ENCODE measurements at places on chromosomes 5 and 9. TPM values are rescaled to one million over a fixed set of nuclear protein-coding genes. Genes with fewer than 3 reads are reported as not detected.

Gene NPDC1
- 37.1 TPM for total RNA-seq

Gene UNC5A
- total RNA-seq = 0.28 TPM

Gene CATSPER3
- total RNA-seq = 0.67 TPM

Gene MAMDC2
- 0.40 TPM for total RNA-seq

Gene IFNA14
- total RNA-seq = not detected

Gene MEF2C
- total RNA-seq = 0.02 TPM

Gene WDR38
- total RNA-seq = not detected

Gene FGF10
- not detected for total RNA-seq

Gene GRXCR2
- not detected for total RNA-seq

Gene GADD45G
- 0.42 TPM for total RNA-seq

Gene IFNA21
- total RNA-seq = not detected

Gene GKAP1
- total RNA-seq = 5.4 TPM

Gene PIP5K1B
- total RNA-seq = not detected

Gene BARHL1
- total RNA-seq = not detected

Gene FGF18
- total RNA-seq = 0.60 TPM

Gene CTXN3
- not detected for total RNA-seq

Gene CDH10
- 0.27 TPM for total RNA-seq

Gene HTR4
- total RNA-seq = not detected

Gene ARID3C
- total RNA-seq = not detected

Gene BAG1
- total RNA-seq = 166 TPM

Gene ZFP37
- total RNA-seq = 1.8 TPM

Gene RRAGA
- total RNA-seq = 140 TPM

Gene GPR21
- not detected for total RNA-seq

Gene SLC36A2
- not detected for total RNA-seq

Gene MYMK
- total RNA-seq = not detected

Gene PCDHB9
- total RNA-seq = 0.03 TPM

Gene RPP25L
- 46.0 TPM for total RNA-seq

Gene FBXL7
- total RNA-seq = 1.3 TPM

Gene ADGRV1
- 1.1 TPM for total RNA-seq

Gene CER1
- total RNA-seq = not detected

Gene PPIP5K2
- total RNA-seq = 24.6 TPM

Gene TAF11L10
- not detected for total RNA-seq

Gene RUFY1
- total RNA-seq = 31.0 TPM

Gene RORB
- total RNA-seq = not detected

Gene IL3
- not detected for total RNA-seq

Gene MACIR
- total RNA-seq = 20.2 TPM

Gene SPACA9
- 3.1 TPM for total RNA-seq

Gene IFNW1
- total RNA-seq = not detected

Gene TLR4
- 0.31 TPM for total RNA-seq

Gene C9orf50
- not detected for total RNA-seq

Gene SHISAL2B
- not detected for total RNA-seq

Gene LAMC3
- total RNA-seq = 2.6 TPM

Gene TXNDC8
- not detected for total RNA-seq

Gene IFNB1
- 0.23 TPM for total RNA-seq

Gene OMD
- total RNA-seq = not detected

Gene C9orf85
- total RNA-seq = 17.7 TPM

Gene OSTF1
- 15.8 TPM for total RNA-seq

Gene FBXW2
- total RNA-seq = 41.2 TPM

Gene RECK
- total RNA-seq = 6.1 TPM

Gene SAXO1
- total RNA-seq = not detected

Gene HAND1
- not detected for total RNA-seq

Gene KIF24
- total RNA-seq = 3.4 TPM

Gene ZNF483
- 0.40 TPM for total RNA-seq
